Glutamatergic neuron (in vitro differentiated cells): ENCODE measurements at places on chromosomes 7 and 10. TPM values are rescaled to one million over a fixed set of nuclear protein-coding genes. Genes with fewer than 3 reads are reported as not detected.
A peak's percentile ranks its signal among the peaks of the same experiment; 100 is the strongest.

- peak overlapping the region; percentile 97 for H3K27ac ChIP-seq
- H3K36me3 ChIP-seq, result no peaks in the 10 kb centered on the region
- H3K4me1 ChIP-seq, result peaks cover 51% of the 10 kb centered on the region
- peaks cover 7% of the 10 kb centered on the region for H3K27me3 ChIP-seq
- H3K4me3 ChIP-seq, result peak overlapping the region; percentile 70
Observed at GRCh38 chr7:131501422-131501821, 55.0 kb downstream of the PODXL start.

- DNase-seq, result no peak
- peaks cover 13% of the 10 kb centered on the region for H3K4me1 ChIP-seq
- peaks cover 5% of the 10 kb centered on the region for H3K36me3 ChIP-seq
- H3K4me3 ChIP-seq, result no peak overlapping the region
- H3K27ac ChIP-seq, result no peak overlapping the region
- H3K27me3 ChIP-seq, result no peaks in the 10 kb centered on the region
Observed at GRCh38 chr7:110827287-110827855, 263.6 kb upstream of the LRRN3 start.

- no peak overlapping the region for H3K4me3 ChIP-seq
- no peaks in the 10 kb centered on the region for H3K4me1 ChIP-seq
- H3K27ac ChIP-seq, result no peak overlapping the region
- no peaks in the 10 kb centered on the region for H3K36me3 ChIP-seq
- no peaks in the 10 kb centered on the region for H3K27me3 ChIP-seq
- DNase-seq, result no peak
Observed at GRCh38 chr10:18759575-18759974, 100.3 kb downstream of the ARL5B start.

- no peaks in the 10 kb centered on the region for H3K4me1 ChIP-seq
- H3K36me3 ChIP-seq, result no peaks in the 10 kb centered on the region
- H3K27ac ChIP-seq, result no peak overlapping the region
- H3K27me3 ChIP-seq, result no peaks in the 10 kb centered on the region
Observed at GRCh38 chr7:27424749-27425148, 182.1 kb downstream of the EVX1 start.

DNA sequence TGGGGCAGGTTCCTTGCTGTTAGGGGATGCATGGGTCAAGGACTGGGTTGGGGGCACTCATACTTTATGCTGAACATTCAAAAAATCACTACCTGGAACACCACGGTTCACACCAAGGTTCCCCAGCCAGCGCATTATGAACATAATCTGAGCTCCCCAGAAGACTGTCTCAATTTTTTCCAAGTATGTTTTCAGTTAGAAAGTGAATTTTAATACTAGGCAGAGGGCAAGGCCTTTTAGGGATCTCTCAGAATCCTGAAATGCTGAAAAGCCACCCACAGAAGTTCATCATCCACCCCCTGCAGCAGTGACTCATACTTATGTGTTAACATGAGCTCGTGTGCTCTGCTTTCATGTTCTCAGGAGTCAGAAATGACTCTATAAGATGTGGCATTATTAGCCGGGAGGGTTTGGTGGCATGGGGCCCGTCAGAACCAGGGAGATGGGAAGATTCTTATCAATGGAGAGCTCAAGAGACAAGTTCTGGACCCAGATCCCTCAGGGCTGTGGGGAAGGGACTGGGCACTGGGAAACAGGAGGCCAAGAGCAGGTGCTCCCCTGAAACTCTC is 185.2 kb upstream of the ITGB1 start:
- peaks cover 5% of the 10 kb centered on the region for H3K4me1 ChIP-seq
- no peak overlapping the region for H3K27ac ChIP-seq
- peaks cover 2% of the 10 kb centered on the region for H3K27me3 ChIP-seq
- no peaks in the 10 kb centered on the region for H3K36me3 ChIP-seq
- H3K4me3 ChIP-seq, result no peak overlapping the region

DNA sequence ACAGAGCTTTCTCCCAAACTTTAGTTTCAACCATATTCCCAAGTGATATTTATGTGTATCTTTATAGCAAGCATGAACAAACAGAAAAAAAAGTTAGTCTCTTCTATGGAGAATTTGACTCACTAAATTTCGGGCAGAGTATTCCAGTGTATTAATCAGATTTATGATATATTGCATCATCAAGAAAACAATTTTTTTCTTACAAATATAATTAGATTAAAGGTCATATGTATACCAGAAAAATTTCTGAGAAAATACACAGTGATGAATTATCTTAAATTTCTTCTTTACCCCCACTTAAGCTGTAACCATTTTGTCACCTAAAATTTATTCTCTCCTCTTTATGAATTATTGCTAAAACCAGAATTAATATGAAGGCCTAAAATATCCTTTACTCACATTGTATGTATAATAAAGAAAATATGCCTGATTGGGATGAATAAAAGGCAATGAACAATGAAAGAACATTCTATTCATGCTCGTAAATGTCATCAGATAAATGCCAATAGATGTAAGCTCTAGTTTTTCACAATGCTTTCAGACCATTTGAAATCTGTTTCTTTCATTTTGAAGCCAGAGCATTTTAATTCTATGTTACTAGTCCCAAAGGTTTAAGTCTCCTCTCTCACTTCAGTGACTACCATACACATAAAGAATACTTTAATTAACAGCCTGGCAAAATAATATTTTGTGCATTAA is 192.1 kb downstream of the HGF start:
- no peak for DNase-seq
- no peak overlapping the region for H3K27ac ChIP-seq
- no peaks in the 10 kb centered on the region for H3K27me3 ChIP-seq
- H3K4me3 ChIP-seq, result no peak overlapping the region
- H3K36me3 ChIP-seq, result no peaks in the 10 kb centered on the region

DNA sequence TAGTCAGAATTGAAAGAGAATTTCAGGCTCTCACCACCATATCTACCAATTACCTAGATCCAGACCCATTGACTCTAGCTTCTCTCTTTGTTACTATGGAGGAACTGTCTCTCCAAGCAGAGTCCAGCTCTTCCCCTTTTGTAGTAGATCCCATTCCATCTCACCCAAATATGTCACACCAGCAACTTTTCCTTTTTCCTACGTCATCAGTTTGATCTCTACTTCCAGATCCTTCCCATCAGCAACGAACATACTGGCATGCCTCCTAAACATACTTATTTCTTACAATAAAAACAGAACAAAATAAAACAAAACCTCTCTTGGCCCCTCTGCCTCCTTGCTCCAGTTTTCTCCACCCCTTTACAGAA is 5.9 kb upstream of the CALU start:
- no peak overlapping the region for H3K27ac ChIP-seq
- peaks cover 6% of the 10 kb centered on the region for H3K27me3 ChIP-seq
- peaks cover 8% of the 10 kb centered on the region for H3K4me1 ChIP-seq
- no peaks in the 10 kb centered on the region for H3K36me3 ChIP-seq
- no peak for DNase-seq
- no peak overlapping the region for H3K4me3 ChIP-seq

DNA sequence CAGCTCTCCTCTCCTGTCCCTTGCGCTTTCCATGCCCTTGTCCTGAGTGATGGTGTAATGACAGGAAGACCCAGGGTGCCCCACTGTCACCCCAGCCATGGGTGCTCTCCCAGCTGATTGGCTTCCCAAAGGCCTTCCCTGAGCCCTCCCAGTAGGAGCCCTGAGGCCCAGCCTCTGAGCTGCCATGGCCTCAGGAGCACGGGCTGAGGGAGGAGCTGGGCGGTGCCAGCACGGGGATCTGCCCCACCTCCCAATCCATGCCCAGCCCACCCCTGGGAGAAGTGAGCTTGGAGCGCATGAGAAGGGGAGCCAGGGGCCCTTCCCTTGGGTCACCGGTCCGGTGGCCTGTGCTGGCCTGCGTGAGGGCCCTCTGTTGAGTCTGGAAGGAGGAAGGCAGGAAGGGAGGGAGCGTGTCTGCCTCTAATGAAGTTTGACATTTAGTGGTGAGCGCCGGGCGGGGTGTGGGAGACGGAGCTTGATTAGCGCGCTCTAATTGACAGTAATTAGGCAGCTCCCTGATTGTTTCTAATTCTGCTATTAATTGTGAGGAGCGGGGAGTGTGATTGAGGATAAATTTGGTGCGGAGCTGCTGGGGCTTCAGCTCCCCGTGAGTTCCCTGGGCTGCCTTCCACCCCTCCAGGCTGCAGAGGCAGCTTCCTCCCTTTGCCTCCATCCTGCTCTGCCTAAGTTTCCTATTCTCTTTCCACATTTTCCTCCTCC is 28.3 kb downstream of the GBX1 start:
- H3K27me3 ChIP-seq, result peaks cover 28% of the 10 kb centered on the region
- H3K4me3 ChIP-seq, result no peak overlapping the region
- DNase-seq, result peak; percentile 15
- H3K36me3 ChIP-seq, result no peaks in the 10 kb centered on the region
- H3K4me1 ChIP-seq, result peaks cover 20% of the 10 kb centered on the region

- H3K4me3 ChIP-seq, result peak overlapping the region; percentile 78
- H3K36me3 ChIP-seq, result no peaks in the 10 kb centered on the region
- peaks cover 15% of the 10 kb centered on the region for H3K27me3 ChIP-seq
- DNase-seq, result peak; percentile 63
- H3K4me1 ChIP-seq, result no peaks in the 10 kb centered on the region
Observed at GRCh38 chr10:3068968-3069737, 1.8 kb downstream of the PFKP start.

DNA sequence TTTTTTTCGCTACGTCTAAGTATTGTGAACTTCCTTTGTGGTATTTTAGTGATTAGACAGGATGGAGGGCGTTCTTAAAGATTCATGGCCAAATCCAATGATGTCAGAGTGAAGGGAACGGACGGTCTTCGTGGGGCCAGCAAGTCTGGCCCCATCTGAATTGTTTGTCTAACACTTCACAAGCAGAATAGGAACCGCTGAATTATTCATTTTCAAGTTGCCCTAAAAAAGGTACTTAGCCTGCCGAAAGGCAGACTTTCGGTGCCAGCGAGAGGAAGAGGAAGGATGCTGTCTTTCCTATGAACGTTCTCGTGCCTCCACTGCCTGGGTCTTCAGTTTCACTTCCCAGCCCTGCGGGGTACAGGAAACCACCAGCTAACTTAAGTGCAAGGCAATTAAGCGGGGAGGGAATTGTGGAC is 145.7 kb upstream of the SH2B2 start:
- H3K27me3 ChIP-seq, result peaks cover 2% of the 10 kb centered on the region
- H3K27ac ChIP-seq, result no peak overlapping the region
- H3K4me3 ChIP-seq, result no peak overlapping the region
- no peak for DNase-seq
- no peaks in the 10 kb centered on the region for H3K36me3 ChIP-seq
- peaks cover 8% of the 10 kb centered on the region for H3K4me1 ChIP-seq

GRCh38 chr10:129972145-129972965 is 8.3 kb upstream of the EBF3 start:
- H3K4me1 ChIP-seq, result peaks cover 20% of the 10 kb centered on the region
- H3K27me3 ChIP-seq, result peaks cover 10% of the 10 kb centered on the region
- H3K4me3 ChIP-seq, result peak overlapping the region; percentile 88
- H3K36me3 ChIP-seq, result no peaks in the 10 kb centered on the region
- H3K27ac ChIP-seq, result no peak overlapping the region

GRCh38 chr7:149859369-149859768 is 14.4 kb upstream of the ATP6V0E2 start:
- no peaks in the 10 kb centered on the region for H3K36me3 ChIP-seq
- H3K4me3 ChIP-seq, result no peak overlapping the region
- H3K4me1 ChIP-seq, result peaks cover 3% of the 10 kb centered on the region
- peaks cover 5% of the 10 kb centered on the region for H3K27me3 ChIP-seq
- no peak for DNase-seq

The IKZF5 gene
- total RNA-seq, result 9.5 TPM

The MSMB gene
- total RNA-seq, result not detected

The DLX5 gene
- total RNA-seq, result not detected

The CAV1 gene
- 0.78 TPM for total RNA-seq
